ENCODE measurements at places on chromosomes 6 and 20.

GRCh38 chr20:63500151-63500901 is 1.4 kb upstream of the EEF1A2 start:
- DNase-seq, result no peak

- no peak for DNase-seq
Measured at GRCh38 chr6:20306491-20306890, 94.2 kb upstream of the MBOAT1 start.

DNA sequence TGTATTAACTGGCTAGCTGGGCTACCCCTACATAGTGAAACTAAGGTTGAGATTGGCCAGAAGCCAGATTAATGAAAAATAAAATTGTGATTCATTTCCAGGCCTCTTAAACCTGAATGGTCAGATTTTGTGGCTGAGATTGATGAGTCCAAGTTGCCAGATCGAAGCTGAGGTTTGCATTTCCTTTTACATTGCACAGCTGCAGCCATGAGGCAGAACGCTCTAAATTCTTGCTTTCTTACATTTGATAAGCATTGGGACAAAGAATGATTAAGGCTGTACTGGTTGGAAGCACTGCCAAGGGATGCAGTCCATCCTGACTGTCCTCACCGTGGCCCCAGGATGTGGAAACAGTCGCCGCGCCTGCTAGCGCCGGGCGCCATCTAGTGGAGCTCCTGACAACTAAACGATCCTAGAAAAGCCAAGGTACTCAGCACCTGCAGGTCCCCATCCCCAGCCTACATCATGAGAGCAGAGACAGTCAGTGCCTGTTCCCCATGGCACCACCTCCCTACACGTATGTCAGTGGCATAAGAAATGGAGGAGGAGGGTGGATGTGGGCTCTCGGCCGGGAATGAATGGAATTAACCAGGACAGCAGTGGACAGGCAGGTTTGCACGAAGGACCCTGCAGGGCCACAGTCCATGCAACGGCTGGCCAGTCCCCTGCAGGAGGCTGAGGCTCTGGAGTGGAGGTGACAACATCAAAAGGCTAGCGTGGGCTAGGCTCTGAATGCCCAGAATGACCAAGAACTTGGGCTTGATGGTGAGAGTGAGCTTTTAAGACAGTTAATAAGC is 19.0 kb downstream of the PXDC1 start:
- peak; percentile 85 for DNase-seq

GRCh38 chr6:137357948-137358266 is 136.3 kb downstream of the OLIG3 start:
- no peak for DNase-seq

GRCh38 chr6:137157601-137158000 is 15.8 kb downstream of the IL22RA2 start:
- DNase-seq, result no peak

GRCh38 chr6:108380876-108381275 is 86.0 kb downstream of the AFG1L start:
- DNase-seq, result no peak

- no peak for DNase-seq
Measured at GRCh38 chr6:56842686-56843475, 112.0 kb upstream of the BEND6 start.

DNA sequence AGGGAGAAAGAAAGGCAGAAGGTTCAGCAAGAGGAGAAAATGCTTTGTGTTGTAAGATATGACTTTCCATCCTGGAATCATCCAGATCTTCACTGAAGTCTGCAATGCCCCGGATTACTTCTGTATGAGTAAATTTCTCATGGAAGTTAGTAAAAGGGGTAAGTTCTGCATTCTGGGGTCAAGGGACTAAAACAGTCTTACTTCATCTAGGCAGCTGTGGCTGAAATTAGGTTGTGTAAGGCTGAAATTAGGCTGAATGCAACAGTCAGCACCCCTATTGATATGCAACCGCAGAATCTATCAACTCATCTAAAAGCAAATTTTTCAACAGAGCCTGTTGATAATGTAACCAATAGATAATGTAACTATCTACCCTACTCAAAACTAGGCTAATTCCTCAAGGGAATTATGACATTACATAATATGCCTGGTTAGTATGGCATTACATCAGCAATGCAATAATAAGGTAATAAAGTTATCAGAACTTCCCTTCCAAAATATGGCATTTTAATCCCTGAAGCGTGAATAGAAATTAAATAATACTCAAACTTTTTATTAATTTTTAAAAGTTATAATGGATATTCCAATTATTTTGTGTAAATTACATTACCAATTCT is 671.7 kb upstream of the CITED2 start:
- DNase-seq, result no peak

DNA sequence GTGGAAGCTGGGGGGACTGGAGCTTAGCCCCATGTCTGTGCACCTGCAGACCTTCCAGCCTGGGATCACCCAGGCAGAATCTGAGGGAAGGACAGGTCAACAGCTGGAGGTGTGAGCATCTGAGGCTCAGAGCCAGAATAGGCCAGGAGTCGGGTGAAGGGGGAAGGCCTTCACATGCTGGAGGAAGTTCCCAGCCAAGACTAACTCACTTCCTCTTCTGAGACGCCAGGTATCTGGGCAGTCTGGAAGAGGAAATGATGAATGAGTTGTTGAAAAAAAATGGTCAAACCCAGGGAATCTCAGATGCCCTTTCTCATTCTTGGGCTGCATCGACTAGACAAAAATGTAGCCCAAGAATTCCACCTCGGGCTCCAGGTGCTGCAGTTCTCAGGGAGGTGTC is 73.6 kb upstream of the TIAM2 start:
- DNase-seq, result no peak

DNA sequence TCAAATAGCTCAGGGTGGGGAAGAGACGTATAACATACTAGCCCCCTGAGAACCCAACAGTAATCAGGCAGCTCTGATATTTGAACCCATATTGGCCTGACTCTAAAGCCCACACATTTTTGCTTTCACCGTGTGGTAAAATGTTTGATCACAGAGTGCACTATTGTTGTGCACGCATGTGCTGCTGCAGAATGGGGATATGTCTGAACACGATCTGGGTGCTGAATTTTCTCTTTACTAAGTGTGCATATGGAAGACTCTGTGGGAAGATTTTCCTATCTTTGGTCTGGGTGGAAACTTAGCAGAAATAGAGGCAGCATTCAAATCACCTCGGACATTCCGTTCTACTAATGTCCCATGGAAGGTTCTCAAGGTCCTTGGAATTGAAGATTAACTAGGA is 800.1 kb downstream of the TFAP2A start:
- DNase-seq, result no peak

- no peak for DNase-seq
Measured at GRCh38 chr6:4907602-4908001, 96.2 kb downstream of the RPP40 start.

GRCh38 chr6:326896-327537 is 34.7 kb downstream of the DUSP22 start:
- no peak for DNase-seq

DNA sequence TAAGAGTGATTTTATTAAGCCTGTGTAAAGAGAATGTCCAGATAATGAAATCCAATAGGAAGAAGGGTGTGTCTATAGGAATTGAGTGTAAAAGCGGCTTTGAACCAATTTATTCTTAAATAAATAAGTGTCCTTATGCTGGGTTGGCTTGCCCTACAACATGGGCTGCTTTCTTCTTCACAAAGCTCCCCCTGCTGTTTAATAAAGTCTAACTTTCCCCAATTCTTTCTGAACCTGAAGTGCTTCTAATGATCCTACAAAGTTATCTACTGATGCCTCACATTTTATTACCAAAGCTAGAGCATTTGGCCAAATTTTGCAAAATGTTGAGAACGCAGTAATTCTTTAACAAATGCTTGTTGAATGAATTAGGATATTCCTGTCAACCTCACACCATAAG is 36.3 kb upstream of the SIRT5 start:
- DNase-seq, result no peak

DNA sequence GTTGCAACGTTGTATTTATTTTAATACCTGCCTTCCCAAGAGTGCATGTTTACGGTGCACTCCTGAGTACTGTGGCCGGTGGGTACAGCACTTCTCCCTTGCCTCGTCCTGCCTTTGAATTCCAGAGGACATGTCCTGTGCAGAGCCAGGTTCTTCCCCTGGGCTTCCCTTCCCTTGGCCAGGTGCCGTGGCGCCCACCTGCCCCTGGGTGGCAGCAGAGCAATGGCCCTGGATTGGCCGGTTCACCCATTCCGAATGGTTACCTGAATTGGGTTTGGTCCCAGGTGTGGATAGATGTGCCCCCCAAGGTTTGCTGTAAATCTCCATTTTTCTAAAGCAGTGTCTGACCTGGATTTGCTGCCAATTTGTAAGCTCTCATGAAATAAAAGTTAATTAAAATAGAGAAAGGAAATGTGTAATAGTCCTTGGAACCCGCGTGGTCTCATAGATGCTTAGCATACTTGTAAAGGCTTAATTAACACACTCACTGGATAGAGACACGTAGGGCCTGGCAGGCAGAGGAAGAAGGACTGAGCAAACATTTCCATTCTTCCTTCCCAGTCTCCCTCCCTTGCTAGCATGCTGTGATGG is 40.6 kb downstream of the DTD1 start:
- peak; percentile 31 for DNase-seq

- no peak for DNase-seq
Measured at GRCh38 chr6:146997062-146997461, 207.2 kb upstream of the STXBP5 start.

- no peak for DNase-seq
Measured at GRCh38 chr6:118725944-118726343, 74.6 kb upstream of the CEP85L start.

GRCh38 chr6:5567890-5568289 is 306.6 kb downstream of the FARS2 start:
- no peak for DNase-seq

GRCh38 chr20:18058661-18059467 is 1.1 kb upstream of the OVOL2 start:
- no peak for DNase-seq

GRCh38 chr20:1327241-1327653 is 1.7 kb downstream of the SDCBP2 start:
- peak; percentile 92 for DNase-seq

GRCh38 chr20:53941680-53942471 is 128.5 kb downstream of the BCAS1 start:
- DNase-seq, result no peak

DNA sequence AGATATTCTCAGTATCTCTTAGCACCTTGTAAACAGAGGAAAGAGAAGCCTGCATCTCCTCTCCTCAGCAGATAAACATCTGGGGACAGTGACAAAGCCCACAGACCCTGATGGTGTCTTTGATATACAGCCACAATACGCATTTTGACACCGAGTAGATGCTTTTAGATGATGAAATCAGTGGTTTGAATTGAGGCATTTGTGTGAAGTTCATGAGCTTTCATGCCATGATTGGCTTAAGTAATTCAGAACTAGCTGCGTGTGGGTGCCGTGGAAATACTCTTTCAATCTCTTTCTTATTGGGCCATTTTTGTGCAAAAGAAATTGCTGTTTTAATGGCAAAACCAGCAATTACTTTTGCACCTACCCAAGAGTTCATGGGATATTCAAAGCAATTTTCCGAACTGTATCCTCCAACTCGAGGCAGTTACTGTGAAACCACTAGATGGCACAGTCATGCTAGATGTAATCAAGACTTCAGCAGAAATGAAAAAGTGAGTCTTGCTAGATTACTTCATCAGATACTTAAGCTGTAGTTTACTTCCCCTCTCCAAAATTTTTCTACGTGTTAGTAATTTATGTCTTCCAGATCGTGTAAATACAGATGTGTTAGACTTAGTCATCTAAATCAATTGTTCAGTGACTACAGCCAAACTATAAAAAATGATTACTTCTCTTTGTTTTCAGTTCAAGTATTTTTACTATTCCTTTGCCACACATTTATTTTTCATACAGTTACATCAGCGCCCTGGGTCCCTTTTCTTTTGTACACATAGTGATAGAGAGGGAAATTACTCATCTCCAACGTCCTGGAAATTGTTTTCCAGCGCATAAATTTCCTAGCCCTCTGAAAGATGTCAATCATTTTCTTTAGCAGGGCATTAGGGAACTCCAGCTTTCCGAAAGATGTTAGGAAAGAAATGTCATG is 49.4 kb downstream of the IYD start:
- no peak for DNase-seq

- no peak for DNase-seq
Measured at GRCh38 chr20:11851646-11852045, 66.0 kb upstream of the BTBD3 start.

- no peak for DNase-seq
Measured at GRCh38 chr20:36034875-36035274, 66.5 kb downstream of the CNBD2 start.

DNA sequence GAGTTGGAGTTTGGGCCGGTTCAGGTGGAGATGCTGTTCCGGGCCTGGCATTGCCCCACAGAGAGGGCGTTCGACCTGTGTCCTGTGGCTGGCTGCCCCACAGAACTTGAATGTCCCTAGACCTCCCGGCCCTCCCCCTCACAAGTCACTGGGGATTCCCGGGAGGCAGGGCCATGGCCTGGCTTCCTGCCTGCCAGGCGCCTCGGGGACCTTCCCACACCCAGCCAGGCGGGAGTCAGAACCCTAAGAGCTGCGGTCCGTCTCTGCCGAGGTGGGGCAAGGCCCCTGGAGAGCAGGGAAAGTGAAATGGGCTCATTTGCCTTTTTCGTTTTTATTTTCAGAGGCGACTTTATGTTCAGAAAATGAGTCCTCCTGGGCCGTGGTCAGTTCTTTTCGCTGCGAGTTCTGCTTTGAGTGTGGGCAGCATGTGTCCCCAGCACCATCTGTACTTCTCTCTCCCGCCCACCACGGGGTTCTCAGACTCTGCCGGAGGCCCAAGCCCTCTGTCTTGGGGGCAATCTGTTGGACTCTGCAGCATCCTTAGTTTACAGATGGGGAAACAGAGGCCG is 8.5 kb downstream of the RBM38 start:
- no peak for DNase-seq

- no peak for DNase-seq
Measured at GRCh38 chr6:41824571-41825569, 37.4 kb downstream of the TOMM6 start.

- DNase-seq, result no peak
Measured at GRCh38 chr20:48776306-48776705, 51.5 kb downstream of the PREX1 start.

DNA sequence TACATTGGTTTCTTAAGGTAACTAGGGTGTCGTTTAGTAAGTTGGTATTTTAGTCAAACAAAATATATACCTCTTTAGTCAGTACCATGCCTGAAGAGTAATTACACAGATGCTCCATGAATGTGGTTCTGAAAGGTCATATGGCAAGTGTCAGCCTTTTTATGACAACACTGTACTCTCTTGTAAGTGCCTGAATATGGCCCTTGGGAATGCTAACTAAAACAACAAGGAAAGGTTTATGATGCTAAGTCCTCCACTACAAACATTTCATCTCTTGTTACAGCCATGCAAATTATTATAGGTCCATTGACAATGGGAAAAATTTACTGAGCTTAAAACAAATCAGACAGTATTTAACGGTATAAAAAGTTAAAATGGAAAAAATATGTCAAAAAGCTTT is 39.0 kb upstream of the SUPT3H start:
- no peak for DNase-seq

GRCh38 chr6:35078896-35079295 is 62.2 kb downstream of the TCP11 start:
- no peak for DNase-seq

- DNase-seq, result no peak
Measured at GRCh38 chr6:143449082-143449713, 1.3 kb downstream of the ADAT2 start.

- no peak for DNase-seq
Measured at GRCh38 chr6:51001399-51001798, 182.7 kb downstream of the TFAP2B start.

- DNase-seq, result no peak
Measured at GRCh38 chr6:4531406-4531805, 244.8 kb upstream of the CDYL start.
